ENCODE measurements at places on chromosomes 5 and 9.

GRCh38 chr9:35540315-35540714 lies 50.4 kb downstream of the RUSC2 start:
- DNase-seq = no peak

DNA sequence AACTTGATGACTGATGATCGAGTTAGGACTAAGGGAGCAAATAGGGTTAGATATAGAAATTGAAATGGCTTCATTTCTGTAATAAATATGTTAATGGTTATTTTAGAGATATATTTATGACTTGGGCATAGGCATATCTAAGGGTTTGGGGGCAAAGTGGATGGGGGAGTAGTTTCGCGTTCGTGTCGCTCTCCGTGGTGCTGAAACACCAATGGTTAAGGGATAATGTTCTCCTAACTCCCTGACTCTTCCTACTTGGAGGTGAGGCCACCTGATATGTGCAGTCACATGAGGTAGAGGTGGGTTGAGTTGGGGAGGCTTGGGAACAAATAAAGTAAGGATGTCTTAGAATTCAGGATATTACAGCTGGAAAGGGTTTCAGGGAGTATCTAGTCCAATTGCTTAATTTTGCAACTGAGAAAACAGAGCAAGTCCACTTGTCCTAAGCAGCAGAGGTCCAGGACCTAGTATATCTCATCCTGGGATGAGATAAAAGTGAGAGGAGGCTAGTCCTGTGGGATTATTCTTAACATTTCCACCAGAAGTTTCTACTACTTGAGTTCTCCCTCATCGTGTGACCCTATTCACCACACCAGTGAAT lies 44.0 kb upstream of the MAP1B start:
- no peak for DNase-seq

- DNase-seq = no peak
Observed at GRCh38 chr9:31774571-31774970, 609.9 kb upstream of the ACO1 start.

DNA sequence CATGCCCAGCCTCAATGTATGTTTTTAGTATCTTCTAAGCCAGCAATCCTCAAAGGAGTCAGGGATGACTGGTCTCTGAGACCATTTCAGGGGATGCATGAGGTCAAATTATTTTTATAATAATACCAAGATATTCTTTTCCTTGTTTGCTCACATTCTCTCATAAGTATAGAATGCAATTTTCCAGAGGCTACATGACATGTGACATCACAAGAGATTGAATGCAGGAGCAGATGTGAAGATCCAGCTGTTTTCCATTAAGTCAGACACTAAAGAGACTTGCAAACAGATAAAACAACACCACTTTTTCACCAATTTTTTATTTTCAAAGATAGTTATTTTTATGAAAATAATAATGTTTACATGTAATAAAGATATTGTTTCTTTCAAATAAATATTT lies 22.0 kb upstream of the FREM1 start:
- no peak for DNase-seq

All from CMK (cell line).